ENCODE measurements at places on chromosomes 16 and 17. TPM values are rescaled to one million over a fixed set of nuclear protein-coding genes. Genes with fewer than 3 reads are reported as not detected.

GRCh38 chr16:65781855-65782254, 584.6 kb upstream of the CDH5 start:
- DNase-seq, result no peak

GRCh38 chr16:54694651-54695050, 236.0 kb upstream of the IRX5 start:
- DNase-seq, result no peak

DNA sequence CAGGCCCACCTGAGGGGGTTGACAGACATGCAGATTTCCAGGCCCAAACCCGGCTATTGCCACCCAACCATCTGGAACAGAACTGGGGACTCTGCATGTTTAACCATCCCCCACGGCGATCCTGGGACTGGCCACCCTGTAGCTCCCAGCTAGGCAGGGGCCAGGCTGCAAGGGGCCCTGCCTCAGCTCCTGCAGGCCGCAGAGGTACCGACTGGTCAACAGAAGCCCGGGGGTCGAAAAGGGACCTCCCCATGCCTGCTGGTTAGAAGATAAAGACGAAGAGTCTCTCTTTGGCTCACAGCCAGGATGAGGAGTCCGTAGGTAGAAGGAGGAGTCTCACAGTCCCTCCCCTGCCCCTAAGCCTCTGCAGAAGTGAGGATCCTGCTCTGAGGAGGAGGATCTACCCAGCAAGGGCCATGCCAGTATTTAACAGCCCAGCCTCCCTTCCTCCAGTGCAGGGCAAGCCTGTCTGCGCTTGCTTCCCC, 223.4 kb upstream of the TNRC6C start:
- DNase-seq, result no peak

DNA sequence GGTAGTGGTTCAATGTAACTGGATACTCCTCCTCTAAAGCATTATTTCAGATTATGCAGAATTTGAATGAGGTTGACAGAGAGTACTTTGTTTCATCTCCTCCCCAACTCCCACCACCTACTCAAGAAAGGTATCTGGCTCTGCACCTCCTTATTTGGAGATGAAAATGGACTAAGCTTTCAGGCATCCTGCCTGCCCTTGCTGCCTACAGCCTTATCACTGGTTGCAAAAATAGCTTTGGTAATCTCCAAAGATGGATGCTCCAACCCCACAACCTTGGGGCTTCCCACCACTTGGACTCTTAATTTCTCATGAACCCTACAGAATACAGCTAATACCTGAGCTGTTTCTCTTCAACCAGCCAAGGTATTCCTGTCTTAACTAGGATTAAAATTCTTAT, 45.3 kb upstream of the CORO6 start:
- no peak for DNase-seq

GRCh38 chr17:57338257-57338914, 82.1 kb downstream of the MSI2 start:
- no peak for DNase-seq

DNA sequence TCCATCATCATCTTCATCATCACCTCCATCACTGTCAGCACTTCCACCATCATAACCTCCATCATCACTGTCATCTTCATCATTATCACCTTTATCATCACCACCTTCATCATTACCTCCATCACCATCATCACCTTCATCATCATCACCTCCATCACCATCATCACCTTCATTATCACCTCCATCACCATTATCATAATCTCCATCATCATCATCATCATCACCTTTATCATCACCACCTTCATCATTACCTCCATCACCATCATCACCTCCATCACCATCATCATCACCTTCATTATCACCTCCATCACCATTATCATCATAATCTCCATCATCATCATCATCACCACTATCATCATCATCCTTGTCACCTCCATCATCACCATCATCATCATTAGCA, 309.7 kb downstream of the HAPSTR1 start:
- DNase-seq, result no peak

DNA sequence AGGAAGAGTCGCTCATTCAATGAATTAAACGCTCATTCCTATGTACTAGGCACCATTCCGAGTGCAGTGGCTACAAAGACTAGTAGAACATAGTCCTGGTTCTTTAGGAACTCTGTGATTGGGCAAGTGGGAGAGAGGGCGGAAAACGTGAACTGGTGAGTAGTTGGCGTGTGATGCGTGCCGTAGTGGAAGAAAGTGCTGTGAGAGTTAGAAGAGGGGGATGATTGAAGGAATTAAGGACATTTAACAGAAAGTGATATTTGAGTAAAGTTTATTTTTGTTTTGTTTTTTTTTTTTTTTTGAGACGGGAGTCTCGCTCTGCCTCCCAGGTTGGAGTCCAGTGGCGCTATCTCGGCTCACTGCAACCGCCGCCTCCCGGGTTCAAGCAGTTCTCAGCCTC, 7.9 kb upstream of the SLFN14 start:
- no peak for DNase-seq

GDPD1 gene
- 3.2 TPM for total RNA-seq

EPOP gene
- total RNA-seq, result 2.6 TPM

GRCh38 chr16:48487287-48487686, 102.1 kb upstream of the SIAH1 start:
- no peak for DNase-seq

- no peak for DNase-seq
These were observed 29.9 kb downstream of the PARN start for GRCh38 chr16:14600164-14600563.

DNA sequence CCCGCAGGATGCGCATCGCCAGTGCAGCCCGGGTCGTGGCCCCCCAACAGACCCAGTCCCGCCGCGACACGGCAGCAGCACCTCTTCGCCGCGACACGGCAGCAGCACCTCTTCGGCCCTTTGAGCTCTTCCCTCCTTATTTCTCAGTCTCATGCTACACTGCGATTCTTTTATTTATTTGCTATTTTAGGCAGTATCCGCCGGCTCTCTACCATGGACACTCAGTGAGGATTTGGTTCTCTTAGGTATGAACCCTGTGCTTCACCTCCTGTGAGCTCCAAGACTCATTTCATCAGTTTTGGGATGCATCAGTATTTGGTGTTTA, 8.3 kb upstream of the MAP2K3 start:
- DNase-seq, result no peak

DNA sequence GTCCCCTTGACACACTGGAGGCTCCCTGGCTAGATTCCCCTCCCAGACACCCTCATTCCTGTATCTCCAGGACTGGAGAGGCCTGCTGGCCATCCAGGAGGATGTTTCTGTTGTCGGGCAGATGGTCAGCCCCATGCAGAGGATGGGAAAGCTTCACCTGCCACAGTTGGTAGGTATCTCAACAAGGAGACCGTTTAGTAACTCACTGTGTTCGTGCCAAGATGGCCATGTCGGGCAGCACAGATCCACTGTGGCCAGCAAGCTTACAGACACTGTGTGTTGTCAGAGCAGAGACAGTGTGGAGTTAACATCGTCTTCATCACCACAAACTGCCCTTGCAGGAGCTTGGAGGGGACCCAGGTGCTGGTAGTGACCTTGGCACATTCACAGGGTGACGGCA, 390.9 kb downstream of the SEC14L1 start:
- no peak for DNase-seq

- DNase-seq, result no peak
These were observed 17.5 kb downstream of the CHMP6 start for GRCh38 chr17:81009136-81009535.

DNA sequence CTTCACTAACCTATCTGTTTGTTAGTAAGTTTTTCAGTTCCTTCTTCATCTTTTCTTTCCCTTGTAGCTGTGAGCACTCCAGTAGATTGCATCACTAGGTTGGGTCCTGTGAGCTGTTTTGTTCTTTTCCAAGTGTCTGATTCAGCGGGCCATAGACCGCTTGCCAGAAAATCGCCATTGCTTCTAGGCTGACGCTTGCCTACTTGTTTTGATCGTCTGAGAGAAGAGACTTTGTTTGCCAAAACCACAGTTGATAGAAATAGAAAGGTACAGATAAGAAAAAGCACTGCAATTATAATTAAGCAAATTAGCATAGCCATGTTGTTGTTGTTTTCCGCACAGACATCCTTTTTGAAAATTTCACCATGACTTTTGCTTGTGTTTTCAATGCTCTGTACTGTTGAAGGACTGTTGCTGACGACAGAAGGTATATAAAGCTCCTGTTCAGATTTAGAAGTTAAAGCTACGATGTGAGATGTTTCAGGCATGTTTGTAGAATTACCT, 3.1 kb downstream of the EVI2A start:
- no peak for DNase-seq

MNT gene
- 3.2 TPM for total RNA-seq

DNA sequence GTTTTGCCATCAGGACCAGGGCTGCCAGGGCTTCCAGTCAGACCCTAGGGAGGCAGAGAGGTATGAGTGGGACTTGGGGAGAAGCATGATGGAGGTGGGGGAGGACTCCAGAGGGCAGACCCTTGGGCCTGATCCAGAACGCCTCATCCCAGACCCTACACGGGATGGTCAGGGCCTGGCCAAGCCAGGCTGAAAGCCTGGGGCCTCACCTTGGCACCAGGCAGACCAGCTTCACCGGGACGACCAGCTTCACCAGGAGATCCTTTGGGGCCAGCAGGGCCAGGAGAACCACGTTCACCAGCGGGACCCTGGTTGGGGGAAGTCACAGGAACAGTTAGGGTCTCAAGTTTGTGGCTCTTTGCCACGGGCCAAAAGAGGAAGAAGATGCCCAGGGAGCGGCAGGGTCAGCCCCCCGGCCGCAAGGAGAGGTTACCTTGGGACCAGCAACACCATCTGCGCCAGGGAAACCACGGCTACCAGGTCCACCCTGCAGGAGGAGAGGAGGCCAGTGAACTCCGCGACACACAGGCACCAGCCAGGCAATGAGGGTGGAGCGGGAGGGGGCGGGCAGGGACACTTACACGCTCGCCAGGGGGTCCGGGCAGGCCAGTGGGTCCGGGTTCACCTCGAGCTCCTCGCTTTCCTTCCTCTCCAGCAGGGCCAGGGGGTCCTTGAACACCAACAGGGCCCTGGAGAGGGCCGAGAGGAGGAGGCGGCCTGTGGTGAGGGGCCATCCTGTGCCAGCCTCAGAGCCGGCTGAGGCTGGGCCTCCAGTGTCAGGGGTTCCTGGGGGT, 7.1 kb downstream of the COL1A1 start:
- DNase-seq, result no peak

GRCh38 chr16:74954763-74955162, 30.2 kb downstream of the WDR59 start:
- DNase-seq, result no peak

DNA sequence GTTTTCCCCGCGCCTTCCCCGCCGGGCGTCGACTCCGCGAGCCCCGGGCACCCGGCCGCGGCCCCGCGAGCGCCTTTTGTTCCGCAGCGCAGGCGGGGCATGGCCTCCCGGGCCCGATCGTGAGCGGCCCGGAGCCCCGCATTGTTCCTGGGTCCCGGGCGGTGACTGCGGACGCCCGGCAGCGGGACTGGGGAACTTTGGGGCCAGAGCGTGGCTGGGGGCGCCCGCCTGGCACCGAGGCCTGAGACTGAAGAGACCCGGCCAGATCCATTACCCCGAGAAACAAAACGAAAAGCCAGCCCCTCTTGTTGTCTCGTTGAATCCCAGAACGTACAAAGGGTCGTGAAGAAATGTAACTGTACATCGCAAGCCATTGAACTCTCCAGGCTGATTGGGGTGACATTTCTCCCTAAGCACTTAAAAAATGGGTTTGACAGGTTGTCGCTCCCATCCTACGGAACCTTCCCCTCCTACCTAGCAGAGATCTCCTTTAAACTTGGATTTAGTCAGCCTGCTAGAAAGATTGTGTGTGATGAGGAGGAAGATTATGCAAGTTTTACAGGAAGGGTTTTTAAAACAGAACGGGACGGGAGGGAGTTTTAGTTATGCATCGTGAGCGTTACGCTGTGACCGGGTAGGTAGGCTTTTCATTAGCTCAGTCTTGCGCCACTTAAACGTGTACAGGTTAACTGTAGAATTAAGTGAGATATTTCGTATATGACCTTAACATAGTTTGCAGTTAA, 825 bp downstream of the METTL9 start:
- DNase-seq, result peak; percentile 1

- no peak for DNase-seq
These were observed 5.0 kb downstream of the HERPUD1 start for GRCh38 chr16:56936950-56937349.

TTC19 gene
- total RNA-seq, result 60.4 TPM

- no peak for DNase-seq
These were observed 7.7 kb downstream of the ADAM11 start for GRCh38 chr17:44766409-44767038.

DNA sequence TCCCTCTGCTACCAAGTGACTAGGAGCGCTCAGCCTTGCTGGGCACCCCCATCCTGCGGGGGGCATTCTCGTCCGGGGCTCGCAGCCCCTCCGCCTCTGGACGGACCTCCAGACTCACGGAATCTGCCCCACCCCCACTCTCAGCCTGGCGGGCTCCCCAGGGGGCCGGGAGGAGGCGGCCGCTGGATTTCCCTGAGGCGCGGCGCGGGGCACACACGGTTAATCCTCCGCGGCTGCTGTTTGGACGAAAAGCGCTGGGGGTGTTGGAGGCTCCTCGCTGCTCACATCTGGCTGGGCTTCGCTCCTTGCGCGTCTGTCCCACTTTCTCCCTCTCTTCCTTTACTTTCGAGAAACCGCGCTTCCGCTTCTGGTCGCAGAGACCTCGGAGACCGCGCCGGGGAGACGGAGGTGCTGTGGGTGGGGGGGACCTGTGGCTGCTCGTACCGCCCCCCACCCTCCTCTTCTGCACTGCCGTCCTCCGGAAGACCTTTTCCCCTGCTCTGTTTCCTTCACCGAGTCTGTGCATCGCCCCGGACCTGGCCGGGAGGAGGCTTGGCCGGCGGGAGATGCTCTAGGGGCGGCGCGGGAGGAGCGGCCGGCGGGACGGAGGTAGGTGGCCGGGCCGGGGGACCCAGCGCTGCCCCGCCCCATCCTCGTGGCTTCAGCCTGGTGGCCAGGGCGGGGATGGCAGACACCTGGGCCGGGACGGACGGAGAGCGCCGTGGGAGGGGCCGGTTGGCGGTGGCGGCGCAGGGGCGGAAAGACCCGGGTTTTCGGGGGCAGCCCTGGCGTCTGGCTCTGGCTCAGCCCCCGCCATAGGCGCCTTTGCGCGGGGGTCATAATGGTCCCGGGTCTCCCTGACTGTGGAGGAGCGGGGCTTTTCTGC, at the start of gene C1QTNF1:
TSS of gene C1QTNF1 (plus strand) at position 284 of the 886 bp plus-strand sequence. CDS start 19,800 bp downstream, outside the sequence.
- DNase-seq, result no peak

GRCh38 chr16:89730610-89731234, 9.4 kb downstream of the ZNF276 start:
- DNase-seq, result no peak

DNA sequence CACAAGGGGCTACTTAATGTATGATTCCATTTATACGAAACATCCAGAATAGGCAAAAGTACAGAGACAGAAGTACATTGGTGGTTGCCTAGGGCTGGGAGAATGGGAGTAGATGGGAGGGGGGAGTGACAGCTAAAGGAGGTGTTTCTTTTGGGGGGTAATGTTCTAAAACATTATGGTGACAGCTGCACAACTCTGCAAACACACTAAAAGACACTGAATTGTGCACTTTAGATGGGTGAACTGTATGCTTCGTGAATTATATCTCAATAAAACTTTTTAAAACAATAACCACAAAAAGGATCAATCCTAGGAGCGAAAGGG, 661 bp downstream of the LYRM9 start:
- no peak for DNase-seq

KRTAP16-1 gene
- not detected for total RNA-seq

- no peak for DNase-seq
These were observed 25.0 kb downstream of the RAB11FIP4 start for GRCh38 chr17:31416503-31416923.
